Suprapubic skin (tissue), 4 donors: ENCODE measurements at places on chromosomes 4 and X.

DNA sequence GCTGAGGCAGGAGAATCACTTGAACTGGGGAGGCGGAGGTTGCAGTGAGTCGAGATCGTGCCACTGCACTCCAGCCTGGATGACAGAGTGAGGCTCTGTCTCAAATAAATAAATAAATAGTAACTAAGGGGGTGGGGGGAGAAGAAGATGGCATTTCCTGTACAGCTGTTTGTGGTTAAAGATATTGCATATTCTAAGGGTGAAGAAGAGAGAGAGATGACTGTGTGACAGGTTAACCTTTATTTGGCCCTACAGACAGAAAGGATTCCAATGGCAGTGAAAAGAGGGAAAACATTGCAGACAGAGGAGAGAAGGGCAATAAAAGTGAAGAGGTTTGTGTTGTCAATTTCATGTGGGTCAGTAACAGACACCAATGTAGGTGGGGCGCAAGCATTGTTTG is 9.4 kb downstream of the TASL start:
- DNase-seq, result no peak

DNA sequence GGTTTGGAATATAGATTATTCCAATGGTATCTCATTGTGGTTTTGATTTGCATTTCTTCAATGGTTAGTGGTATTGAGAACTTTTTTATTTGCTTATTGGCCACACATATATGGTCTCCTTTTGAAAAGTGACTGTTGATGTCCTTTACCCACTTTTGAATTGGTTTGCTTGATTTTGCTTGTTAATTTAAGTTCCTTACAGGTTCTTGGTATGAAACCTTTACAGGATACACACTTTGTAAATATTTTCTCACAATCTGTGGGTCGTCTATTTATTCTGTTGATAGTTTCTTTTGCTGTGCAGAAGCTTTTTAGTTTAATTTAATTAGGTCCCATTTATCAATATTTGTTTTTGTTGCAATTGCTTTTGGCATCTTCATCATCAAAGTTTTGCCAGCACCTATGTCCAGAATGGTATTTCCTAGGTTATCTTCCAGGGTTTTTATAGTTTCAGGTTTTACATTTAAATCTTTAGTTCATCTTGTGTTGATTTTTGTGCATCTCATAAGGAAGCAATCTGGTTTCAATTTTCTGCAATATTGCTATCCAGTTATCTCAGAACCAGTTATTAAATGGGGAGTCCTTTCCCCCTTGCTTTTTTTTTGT is 475.7 kb upstream of the PABPC4L start:
- DNase-seq, result no peak

DNA sequence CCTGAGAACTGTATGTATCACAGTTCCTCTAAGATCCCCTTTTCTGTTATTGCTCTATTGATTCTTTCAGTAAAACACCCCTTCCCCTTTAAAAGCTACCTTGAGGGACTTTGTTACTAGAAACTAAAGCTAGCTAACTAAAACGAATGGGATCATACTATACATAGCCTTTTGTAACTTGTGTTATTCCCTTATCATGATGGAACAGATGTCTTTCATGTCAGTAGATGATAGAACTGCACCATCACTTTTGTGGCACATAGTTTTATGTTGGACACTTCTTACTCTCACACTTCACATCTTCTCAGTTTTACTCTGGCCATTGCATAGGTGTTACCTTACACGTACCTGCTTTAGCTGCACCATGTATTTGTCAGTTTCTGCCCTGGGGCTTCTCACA is 46.6 kb upstream of the PGRMC2 start:
- no peak for DNase-seq

DNA sequence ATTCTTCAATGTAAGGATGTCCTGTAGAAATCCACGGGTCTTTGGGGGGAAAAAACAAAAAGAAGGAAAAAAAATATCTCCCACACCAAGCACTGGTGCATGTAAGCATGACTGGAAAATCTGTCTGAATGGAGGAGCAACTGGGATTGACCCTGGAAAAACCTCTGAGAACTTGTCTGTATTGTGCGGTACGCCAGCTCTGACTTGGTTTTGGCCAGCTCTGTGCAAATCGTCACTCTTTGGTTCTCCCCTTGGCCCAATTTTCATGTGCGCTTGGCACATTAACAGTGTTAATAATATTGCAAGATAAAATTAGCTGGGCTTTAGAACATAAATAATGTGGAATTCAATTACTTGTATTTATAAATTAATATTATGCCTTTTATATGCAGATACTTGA is 231.2 kb upstream of the HAND2 start:
- no peak for DNase-seq

DNA sequence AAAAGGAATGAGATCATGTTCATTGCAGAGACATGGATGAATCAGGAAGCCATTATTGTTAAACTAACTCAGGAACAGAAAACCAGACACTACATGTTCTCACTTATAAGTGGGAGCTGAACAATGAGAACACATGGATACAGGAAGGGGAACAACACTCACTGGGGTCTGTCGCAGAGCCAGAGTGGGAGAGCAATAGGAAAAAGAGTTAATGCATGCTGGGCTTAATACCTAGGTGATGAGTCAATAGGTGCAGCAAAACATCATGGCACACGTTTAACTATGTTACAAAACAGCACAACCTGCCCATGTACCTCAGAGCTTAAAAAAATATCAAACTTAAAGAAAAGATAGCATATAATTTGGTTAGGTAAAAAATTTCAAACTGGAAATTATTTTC is 281.4 kb downstream of the PABPC4L start:
- DNase-seq, result no peak

GRCh38 chr4:55001538-55001937 is 123.9 kb downstream of the KDR start:
- DNase-seq, result no peak

GRCh38 chr4:187075514-187075913 is 351.9 kb upstream of the FAT1 start:
- DNase-seq, result no peak

DNA sequence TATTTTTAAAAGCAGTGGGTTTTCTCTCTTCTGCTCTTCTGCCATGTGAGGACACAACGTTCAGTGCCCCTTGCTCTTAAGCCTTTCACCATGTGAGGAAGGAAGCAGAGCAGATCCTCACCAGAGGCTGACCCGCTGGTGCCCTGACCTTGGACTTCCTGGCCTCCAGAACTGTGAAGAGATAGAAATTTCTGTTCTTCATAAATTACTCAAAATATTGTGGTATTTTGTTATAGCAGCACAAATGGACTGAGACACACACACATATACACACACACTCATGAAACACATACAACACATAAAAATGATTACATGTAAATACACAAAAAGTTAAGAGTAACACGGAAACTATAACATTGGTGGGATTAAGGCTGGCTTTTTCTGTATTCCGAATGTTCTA is 244.8 kb upstream of the NOCT start:
- no peak for DNase-seq

GRCh38 chrX:78181307-78181706 is 41.9 kb upstream of the TAF9B start:
- DNase-seq, result no peak

DNA sequence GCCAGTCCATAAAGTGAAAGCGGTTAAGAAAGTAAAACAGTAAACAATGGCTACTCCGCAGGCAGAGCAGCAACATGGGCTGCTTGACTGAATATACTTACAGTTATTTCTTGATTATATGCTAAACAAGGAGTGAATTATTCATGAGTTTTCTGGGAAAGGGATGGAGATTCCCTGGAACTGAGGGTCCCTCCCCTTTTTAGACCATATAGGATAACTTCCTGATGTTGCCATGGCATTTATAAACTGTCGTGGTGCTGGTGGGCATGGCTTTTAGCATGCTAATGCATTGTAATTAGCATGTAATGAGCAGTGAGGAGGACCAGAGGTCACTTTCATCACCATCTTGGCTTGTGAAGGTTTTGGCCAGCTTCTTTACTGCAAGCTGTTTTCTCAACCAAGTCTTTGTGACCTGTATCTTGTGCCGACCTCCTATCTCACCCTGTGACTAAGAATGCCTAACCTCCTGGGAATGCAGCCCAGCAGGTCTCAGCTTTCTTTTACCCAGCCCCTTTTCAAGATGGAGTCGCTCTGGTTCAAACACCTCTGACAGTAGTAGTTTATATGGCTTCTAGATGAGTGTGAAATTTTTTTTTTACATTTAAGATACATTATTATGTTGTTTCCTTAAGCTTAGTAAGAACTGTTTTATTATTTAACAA is 514.8 kb upstream of the TENM3 start:
- DNase-seq, result no peak

GRCh38 chr4:51923343-51923742 is 80.4 kb downstream of the DCUN1D4 start:
- no peak for DNase-seq

GRCh38 chr4:90419124-90419711 is 292.0 kb downstream of the CCSER1 start:
- DNase-seq, result no peak

GRCh38 chrX:48956728-48957414 is 536 bp downstream of the OTUD5 start:
- DNase-seq, result no peak

- no peak for DNase-seq
Measured at GRCh38 chr4:150289881-150290280, 211.6 kb downstream of the DCLK2 start.

GRCh38 chrX:16658284-16658683 is 8.3 kb downstream of the S100G start:
- DNase-seq, result no peak

GRCh38 chrX:23832721-23833120 is 49.7 kb downstream of the SAT1 start:
- no peak for DNase-seq

DNA sequence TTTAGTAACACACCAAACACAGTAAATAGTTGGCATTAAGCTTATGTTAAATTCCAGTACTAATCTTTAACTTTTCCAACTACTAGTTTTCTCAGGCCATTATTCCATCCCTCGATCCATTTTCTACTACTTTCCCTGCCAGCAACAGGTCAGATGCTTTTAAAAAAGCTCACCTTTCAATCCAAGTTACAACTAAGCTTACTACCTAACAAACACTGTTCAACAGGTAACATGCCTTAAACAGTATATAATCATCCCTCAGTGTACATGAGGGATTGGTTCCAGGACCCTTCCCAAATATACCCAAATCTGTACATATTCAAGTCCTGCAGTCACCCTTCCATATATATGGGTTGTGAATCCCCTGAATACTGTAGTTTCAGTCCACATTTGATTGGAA is 5.5 kb downstream of the CCNA2 start:
- DNase-seq, result no peak

DNA sequence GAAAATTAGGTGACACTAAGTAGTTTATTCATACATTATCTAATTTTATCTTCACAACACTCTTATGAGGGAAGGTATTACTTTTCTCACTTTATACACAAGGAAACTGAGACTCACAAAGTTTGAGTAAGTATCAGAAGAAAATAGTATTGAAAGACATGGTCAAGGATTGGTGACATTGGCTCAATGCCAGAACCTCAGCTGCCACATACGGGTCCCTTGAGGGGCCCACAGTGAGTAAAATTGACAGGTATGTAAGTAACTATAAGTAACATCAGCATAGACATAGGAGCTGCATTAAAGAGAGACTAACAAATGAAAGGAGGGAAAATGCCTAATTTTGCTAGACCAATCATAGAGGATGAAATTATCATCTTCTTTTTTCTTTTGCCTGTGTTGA is 134.1 kb downstream of the COX18 start:
- DNase-seq, result no peak

DNA sequence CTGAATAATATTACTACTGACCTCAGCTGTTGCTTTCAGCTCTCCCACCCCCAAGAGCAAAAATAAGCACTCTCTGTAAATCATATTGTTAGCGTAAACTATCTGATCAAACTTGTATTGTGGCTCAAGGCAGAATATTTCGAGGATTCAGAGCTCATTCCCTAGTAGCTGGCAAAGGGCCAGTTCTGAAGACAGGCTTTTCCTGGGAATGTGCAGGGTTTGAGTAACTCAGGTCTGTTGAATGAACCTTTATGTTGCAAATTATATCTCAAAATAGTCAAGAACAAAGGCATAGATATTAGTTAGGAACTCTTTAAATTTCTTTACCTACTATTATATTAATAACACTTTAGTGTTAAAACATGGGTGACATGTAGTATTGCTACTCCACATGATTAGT is 454.9 kb downstream of the CCSER1 start:
- DNase-seq, result no peak

GRCh38 chr4:76194325-76194724 is 19.3 kb downstream of the SCARB2 start:
- no peak for DNase-seq

DNA sequence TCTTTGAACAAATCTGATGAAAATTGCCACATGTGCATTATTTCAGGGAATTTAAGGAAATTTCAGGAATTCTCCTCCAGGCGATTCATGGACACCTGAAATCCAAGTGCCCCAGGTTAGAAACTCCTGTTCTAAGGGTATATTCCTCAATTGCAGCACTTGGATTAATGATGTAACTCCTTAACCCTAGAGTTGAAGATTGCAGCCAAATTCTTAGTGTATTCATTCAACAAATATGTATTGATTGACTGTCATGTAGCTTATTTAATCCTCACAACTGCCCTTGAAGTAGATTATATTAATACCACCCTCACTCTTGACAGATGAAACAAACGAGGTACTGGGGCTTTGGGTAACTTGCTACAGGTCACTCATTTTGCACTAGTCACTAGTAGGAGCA is 11.3 kb downstream of the CETN2 start:
- no peak for DNase-seq

GRCh38 chrX:151759041-151759708 is 24.6 kb downstream of the CNGA2 start:
- no peak for DNase-seq

DNA sequence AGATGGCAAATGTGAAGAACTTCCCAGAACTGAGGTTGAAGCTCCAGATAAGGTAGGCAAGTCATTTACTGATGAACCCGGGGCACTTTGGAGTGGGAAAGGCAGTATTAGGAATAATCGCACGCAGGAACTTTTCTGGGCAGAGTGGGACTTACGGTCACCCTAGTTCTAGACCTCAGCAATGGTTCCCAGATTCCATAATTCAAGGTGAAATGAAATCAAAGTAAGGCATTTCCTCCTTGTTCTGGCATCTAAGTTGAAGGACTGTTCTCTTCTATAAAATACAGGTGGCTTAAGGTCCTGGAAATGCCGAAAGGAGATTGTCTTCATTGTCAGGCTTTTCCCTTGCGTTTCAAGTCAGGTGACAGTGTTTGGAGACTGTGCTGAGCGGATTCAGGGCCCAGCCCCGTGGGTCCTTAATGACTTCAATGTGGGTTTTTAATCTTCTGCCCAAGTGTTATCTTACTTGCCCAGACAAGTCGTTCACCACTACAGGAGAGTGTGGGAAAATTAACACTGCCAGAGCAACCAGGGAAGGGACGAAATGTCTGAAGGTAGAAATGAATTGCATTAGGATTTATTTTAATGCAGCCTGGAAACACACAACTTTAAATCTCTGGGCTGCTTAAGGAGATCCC is 52.1 kb upstream of the STOX2 start:
- DNase-seq, result no peak

- no peak for DNase-seq
Measured at GRCh38 chr4:87188048-87188447, 32.4 kb downstream of the KLHL8 start.

DNA sequence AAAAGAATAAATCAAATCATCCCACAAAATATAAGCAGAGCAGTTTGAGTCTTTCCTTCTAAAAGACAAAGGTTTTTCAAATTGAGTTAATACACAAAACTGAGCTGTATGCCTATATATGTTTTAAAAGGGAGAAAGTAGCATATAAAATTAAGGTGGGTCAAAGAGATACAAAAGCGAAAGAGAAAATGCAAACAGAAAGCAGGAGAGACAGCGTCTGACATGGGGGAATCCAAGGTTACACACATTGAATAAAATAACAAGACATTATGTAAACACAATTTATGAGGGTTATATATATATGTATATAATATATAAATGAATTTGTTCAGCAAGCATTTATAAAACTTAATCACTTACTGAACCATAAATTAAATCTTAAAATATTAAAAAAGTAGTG is 276.1 kb upstream of the LCORL start:
- DNase-seq, result no peak
